ENCODE measurements at places on chromosomes 6 and 20.

GRCh38 chr20:63544958-63545516 is 2.5 kb downstream of the SRMS start:
- DNase-seq: no peak

DNA sequence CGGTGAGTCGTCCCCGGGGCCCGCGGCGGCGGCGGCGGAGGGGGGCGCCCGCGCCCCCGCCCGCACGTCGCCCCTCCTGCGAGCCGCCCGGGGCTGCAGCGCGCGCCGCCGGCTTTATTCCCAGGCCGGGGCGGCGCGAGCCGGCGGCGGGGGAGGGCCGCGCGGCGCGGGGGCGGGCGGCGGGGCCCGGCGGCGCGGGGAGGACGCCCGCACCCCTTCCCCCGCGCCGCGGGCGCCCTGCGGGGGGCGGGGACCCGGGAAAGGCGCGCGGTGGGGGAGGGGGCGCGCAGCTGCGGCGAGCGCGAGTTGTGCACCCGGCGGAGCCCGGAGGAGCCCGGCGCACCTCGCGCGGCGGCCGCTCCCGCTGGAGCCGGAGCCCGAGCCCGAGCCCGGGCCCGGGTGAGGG is 646 bp downstream of the HMGA1 start:
- DNase-seq: no peak

GRCh38 chr6:79544299-79544927 is 7.2 kb upstream of the LCA5 start:
- DNase-seq: no peak

GRCh38 chr20:44962483-44962882 is 2.3 kb upstream of the TOMM34 start:
- no peak for DNase-seq

DNA sequence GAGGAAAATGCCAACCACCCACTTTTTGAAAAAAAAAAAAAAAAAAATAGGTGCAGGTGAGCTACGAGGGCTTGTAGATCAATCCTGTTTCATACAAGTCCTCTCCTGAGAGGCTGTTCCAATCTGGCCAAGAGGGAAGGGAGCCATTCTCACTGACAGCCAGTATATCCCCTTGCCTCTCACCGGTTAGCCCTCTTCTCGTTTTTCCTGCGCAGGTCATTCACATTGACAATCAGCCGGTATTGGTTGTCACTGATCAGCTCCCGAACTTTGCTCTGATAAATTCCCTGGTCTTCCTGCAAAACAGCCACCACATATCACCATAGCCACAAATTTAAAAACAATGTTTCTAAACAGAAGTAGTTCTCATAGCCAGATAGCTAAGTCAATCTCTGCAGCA is 1.4 kb downstream of the MCM3 start:
- DNase-seq: no peak

DNA sequence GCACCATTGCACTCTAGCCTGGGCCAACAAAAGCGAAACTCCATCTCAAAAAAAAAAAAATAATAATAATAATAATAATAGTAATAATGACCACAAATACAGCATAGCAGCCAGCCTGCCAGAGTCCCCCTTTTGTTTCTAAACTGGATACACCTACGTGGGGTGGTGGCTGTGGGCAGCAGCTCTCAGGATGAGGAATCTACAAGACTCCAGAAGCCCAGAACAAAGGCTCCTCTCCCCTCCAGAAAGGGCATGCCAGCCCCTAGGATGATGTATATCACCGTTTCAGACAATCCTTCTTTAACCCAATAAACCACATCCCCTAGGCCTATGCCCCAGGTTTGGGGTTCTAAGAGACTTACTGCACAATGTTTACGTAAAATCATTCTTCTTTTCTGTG is 155.9 kb downstream of the QRSL1 start:
- no peak for DNase-seq

DNA sequence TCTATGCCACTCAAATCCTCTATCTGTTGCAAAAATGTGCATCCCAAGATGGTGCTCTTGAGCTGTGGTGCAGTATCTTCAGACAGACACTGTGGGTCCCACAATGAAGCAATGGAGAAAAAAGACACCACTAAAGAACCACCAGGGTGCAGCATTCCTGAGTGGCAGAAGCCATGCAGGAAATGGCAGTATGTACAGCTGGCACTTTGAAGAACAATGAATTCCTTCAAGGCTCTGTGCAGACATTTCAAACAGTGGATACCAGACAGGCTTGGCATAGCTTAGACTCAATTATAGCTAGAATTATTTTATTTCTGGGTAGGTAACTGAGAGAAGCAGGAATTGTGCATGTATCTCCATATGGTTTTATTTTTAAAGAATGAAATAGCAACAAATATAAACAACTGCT is 24.0 kb upstream of the HDAC2 start:
- peak; percentile 69 for DNase-seq

GRCh38 chr6:144896289-144896688 is 611.2 kb downstream of the UTRN start:
- DNase-seq: no peak

GRCh38 chr6:163369141-163369540 is 45.4 kb upstream of the QKI start:
- DNase-seq: no peak

GRCh38 chr20:57693670-57694329 is 16.0 kb downstream of the PMEPA1 start:
- no peak for DNase-seq

DNA sequence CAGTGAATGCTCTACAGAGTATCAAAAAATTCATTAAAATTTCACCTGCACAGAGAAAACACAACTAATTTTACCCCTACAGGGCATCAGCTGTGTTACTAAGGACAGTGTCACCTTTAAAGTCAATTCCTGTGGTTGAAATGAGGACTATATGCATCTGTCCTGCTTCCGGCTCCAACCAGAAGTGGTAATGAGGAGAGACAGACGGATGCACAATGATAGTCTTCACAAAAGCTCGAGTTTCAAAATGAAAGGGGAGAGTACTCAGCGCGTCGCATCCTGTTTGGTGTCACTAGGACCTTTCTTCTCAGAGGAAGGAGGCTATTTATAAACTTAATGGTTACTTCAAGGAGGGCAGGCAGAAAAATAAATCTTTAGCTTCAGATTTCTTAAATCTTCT is 86.5 kb downstream of the LYRM4 start:
- DNase-seq: no peak

DNA sequence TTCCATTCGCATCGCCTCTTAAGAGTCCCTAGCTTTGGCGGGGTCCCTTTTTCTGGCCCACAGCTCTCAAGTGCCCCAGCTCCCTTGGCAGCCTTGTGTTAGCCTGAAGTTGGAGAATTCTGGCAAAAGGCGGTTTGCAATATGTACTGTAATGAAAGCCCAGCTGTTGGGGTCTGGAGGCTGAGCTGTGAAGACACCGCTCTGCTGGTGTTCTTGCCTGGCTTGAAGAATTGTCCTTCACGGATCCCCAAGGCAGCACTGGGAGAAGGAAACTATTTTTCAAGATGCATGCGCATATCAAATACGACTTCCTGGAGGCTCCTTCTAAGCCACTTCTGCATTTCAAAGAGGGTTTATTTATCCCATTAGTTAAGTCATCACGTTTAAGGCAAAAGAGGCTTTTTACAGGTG is 21.4 kb upstream of the CITED2 start:
- DNase-seq: no peak

- DNase-seq: no peak
Measured at GRCh38 chr6:133242637-133243585, 1.8 kb downstream of the EYA4 start.

GRCh38 chr6:90446164-90446563 is 140.7 kb downstream of the MAP3K7 start:
- no peak for DNase-seq

DNA sequence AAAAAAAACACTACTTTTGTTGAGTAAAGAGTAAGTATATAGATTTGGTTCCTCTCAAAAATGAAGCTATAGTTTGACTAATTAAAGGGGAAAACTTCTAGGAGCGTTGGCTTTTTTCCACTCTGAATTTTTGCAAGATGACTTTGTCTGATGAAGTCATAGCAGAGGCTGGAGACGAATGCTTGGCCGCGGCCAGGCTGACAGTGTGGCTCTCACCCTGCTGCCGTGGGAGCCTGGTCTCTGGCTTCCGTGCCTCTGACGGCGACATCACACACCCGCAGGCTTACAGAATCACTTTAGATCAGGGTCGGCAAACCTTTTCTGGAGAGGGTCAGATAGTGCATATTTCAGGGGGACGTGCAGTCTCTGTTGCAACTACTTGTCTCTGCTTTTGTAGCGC is 145.0 kb downstream of the PHACTR3 start:
- DNase-seq: no peak

DNA sequence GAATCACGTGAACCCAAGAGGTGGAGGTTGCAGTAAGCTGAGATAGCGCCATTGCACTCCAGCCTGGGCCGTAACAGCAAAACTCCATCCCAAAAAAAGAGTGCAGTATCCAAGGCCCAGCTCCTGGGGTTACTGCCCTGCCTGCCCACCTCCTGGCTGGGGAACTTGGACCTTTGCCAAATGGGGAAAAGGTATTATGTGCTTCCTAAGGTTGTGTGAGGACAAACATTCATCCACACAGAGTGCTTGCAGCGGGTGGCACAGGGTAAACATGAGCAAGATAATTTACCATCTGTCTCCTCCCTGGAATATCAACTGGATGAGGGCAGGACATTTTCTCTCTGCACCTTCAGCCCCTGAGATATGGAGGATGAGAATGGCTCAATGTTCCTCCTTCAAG is 94.9 kb upstream of the POPDC3 start:
- DNase-seq: no peak

DNA sequence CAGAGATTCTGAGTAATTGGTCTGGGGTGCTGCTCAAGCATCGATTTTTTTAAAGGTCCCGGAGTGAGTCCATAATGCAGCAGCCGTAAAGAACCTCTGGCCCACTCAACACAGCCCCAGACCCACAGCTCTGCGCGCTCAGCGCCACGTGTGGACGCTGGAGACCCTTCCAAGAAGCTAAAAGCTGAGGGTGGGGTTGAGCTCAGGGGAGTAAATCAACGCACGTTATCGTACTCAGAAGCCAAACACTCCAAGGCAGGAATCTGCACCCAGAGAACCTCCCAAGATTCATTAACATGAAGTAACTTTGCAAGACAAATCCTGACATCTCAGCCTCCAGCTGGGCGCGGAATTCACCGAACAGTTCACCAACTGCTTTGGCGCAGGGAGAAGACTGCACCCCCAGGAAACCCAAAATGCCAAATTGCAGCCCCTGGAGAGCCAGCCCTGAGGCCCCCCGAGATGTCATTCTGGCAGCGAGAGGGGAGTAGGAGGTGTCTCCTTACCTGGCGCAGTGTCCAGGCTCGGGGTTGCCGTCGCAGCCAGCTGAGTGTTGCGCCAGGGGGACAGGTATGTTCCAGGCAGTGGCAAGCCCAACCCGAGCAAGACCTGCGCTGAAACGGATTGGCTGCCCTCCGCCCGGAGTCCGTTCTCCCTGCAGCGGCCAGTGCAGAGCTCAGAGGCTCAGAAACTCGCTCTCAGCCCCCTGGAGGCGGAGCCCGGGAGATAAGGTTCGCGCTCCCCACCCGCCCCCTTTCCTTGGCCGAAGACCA is at the start of gene COL21A1:
Gene COL21A1 (minus strand): TSS at position 700 of the 773 bp plus-strand sequence. CDS start 64,962 bp downstream, outside the sequence.
- no peak for DNase-seq

- DNase-seq: no peak
Measured at GRCh38 chr6:149137594-149137993, 179.9 kb upstream of the TAB2 start.

- no peak for DNase-seq
Measured at GRCh38 chr20:11219192-11219591, 545.4 kb upstream of the JAG1 start.

DNA sequence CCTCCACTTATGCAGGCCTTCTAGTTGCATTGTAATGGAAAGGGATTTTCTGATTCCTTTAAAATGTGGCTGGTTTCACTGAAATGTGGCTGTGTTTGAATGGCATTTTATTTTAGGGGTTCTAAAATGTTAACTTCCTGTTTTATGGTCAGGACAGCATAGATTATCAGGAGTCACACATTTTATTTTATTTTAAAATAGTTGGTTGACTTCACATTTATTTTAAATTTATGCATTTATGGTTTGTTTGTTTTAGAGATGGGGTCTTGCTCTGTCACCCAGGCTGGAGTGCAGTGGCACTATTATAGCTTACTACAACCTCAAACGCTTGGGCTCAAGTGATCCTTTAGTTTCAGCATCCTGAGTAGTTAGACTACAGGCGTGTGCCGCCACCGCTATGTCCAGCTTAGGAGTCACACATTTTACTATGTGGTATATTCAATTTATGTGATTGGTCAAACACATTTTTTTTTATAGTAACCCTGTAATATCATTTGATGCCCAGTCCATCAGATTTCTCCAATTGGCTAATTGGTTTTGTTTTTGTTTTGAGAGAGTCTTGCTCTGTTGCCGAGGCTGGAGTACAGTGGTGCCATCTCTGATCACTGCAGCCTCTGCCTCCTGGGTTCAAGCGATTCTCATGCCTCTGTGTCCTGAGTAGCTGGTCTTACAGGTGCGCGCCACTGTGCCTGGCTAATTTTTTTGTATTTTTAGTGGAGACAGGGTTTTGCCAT is 2.3 kb downstream of the DTD1 start:
- no peak for DNase-seq

DNA sequence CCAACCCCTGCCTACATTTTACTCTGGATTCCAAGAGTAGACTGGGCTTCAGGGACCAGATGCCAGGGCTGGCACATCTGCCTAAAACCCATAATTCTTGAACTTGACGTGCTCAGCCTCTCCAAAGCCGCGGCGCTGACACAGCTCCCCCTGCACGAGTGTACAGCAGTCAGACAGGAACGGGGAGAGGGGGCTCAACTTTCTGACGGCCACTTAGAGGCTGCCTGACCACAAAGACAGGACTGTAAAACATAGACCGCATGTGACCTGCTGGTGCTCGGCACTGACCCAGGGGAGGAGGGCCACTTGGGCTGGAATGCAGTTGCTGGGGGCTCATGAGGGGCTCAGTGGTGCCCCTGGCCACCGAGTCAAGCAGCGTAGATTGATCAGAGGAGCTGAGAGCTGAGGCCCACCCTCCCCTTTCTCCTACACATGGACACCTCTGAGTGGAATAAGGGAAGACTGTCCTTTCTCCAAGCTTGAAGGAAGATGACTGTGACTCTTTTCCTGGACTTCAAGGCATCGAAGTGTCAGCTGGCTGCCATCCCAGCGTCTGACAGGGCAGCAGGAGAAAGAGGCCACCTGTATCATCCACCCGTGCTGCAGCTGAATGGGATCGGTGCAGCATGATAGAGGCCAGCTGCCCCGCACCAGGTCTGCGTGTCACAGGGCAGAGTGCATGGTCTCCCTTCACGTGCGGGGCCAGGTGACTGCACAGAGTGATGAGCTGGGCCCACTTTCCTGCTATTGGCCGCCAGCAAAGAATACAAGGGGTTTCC is 171.3 kb upstream of the AGPAT4 start:
- no peak for DNase-seq

DNA sequence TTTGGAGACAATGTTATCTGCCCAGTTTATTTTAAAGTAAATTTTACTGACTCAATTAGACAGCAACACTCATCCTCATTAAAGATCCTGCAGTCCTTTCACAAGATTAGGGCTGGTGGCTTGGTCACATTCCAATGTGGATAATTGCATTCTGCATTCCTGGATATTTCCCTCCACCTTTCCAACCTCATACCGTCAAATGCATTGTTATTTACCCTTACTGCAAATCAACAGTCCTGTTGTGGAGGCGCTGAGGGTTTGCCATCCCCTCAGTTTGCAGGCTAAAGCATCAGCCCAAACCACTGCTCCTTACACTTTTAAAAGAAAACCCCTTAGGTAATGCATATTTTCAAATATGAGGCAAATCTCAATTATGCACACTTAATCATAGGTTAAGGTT is 5.4 kb downstream of the CITED2 start:
- no peak for DNase-seq

GRCh38 chr6:89357390-89357789 is 4.9 kb upstream of the UBE2J1 start:
- DNase-seq: peak; percentile 69
